Left renal cortex interstitium (tissue), 4 donors: ENCODE measurements at places on chromosomes 1 and 21. TPM values are rescaled to one million over a fixed set of nuclear protein-coding genes. Genes with fewer than 3 reads are reported as not detected.

- no peak for DNase-seq
Measured at GRCh38 chr1:184622136-184622823, 132.4 kb downstream of the EDEM3 start.

GRCh38 chr1:31752258-31752657 lies 11.9 kb downstream of the ADGRB2 start:
- DNase-seq, result no peak

DNA sequence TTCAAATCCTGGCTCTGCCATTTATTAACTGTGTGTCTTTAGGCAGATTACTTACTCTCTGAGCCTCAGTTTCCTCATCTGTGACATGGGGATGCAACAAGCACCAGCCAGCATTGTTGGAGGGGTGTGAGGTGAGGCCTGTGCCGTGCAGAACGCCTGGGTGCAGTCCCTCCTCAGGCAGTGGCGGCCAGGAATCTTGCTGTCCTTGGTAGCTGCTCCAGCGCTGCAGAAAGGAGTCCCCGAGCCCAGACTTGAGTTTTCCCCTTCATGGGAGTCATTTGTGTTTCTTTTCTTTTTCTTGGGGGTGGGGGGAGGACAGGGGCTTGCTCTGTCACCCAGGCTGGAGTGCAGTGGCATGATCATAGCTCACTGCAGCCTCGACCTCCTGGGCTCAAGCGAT lies 46.6 kb downstream of the DISP3 start:
- no peak for DNase-seq

The PGLYRP3 gene
- not detected for polyA plus RNA-seq

DNA sequence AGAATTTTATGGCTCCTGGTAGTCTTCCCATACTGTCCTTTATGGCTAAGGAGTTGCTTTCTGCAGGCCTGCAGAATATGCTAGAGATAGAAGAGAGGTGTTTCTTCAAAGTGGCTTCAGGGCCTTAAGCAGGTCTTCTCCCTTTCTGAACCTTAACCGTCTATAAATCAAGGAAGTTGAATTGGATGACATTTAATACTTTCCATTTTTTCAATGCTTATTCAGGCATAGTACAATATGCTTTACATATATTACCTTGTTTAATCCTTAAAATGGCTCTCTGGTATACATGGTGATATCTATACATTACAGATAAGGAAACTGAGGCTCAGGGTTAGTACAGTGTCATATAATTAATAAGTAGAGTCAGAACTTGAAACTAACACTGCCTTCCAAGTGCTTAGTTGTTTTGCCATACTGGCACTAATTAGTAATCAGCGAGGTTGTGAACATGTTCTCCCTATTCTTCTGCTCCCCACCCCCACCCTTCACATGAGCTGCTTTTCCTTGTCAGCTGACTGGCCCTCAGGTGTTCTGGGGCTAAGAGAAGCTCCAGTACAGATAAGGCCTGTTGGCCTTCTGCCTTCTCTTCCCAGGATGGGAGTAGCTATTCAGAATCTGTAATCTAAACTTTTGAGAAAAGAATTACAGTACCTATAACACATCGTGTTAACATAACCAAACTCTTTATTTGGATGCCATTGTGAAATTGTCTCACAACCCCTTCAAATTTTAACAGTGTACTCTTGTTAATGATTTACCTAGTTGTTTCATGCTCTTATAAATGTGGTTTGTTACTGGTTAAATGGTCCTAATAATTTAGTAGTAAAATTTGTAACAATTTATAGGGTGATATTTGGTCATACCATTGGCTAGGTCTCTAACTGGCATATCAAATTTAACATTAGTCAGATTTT lies 13.6 kb downstream of the NFYC start:
- no peak for DNase-seq

DNA sequence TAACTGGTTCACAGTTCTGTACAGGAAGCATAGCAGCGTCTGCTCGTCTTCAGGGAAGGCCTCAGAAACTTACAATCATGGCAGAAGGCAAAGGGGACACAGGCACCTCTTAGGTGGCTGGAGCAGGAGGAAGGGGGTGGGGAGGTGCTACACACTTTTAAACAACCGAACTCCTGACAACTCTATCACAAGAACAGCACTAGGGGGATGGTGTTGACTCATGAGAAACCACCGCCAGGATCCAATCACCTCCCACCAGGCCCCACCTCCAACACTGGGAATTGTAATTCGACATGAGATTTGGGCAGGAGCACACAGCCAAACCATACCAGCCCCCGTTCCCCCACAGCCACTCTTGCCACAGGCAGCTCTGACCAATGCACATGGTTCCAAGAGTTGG lies 306.3 kb upstream of the POU3F1 start:
- DNase-seq, result no peak

The NUDT4B gene
- 1.2 TPM for polyA plus RNA-seq

DNA sequence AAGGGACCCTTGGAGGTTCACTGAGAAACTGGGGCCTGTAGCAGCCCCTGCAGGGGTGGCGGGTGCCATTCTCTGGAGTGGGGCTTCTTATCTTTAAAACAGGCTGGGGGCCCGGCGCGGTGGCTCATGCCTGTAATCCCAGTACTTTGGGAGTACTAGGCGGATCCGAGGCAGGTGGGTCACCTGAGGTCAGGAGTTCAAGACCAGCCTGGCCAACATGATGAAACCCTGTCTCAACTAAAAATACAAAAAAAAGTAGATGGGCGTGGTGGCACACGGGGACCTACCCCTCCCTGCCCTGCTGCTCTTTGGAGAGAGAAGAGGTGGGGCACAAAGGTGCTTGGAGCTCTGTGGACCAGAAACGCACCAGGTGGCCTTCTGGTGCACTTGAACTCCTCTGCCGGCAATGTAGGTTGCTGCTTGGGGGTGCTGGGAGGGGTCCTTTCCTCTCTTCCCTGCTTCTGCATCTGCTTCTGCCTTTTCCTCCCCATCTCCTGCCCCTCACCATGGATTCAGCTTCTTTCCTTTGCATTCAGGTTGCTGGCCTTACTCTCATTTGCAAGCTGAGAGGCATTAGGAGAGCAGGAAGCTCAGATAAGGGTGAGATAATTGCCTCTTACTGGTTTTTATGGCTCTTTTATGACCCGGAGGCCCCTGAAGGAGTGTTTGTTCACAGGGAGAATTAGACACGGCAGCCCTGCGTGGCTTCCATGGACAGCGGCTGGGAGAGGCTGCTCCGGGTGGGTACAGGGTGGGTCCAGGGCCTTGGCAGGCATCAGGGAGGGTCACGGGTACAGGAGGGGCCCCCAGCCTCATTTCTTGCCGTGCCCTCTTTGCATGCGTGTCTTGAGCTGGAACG lies 57.4 kb downstream of the ARHGEF10L start:
- no peak for DNase-seq

DNA sequence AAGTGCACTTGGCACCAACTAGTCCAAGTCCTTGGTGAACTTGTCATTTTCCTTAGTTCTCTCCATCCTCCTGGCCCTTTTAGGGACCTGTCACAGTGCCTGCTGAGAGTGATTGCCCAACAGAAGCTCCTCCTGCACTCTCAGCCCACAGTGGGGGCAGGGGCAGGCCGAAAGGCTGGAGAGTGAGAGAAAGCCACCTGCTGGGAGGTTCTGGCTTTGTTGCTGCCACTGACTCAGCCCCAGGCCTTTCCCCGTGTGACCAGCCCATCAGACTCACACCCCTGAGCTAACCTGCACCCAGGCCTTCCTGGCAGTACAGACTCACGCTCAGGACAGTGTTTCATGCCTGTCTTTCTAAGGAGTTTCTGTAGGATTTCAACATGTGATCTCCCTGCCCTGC lies 17.1 kb upstream of the PROK1 start:
- DNase-seq, result no peak

The CD5L gene
- polyA plus RNA-seq, result not detected

- no peak for DNase-seq
Measured at GRCh38 chr1:70090875-70091274, 114.5 kb downstream of the LRRC40 start.

- no peak for DNase-seq
Measured at GRCh38 chr1:214570442-214570841, 19.0 kb upstream of the PTPN14 start.

GRCh38 chr1:208369045-208369444 lies 124.9 kb upstream of the PLXNA2 start:
- DNase-seq, result no peak

DNA sequence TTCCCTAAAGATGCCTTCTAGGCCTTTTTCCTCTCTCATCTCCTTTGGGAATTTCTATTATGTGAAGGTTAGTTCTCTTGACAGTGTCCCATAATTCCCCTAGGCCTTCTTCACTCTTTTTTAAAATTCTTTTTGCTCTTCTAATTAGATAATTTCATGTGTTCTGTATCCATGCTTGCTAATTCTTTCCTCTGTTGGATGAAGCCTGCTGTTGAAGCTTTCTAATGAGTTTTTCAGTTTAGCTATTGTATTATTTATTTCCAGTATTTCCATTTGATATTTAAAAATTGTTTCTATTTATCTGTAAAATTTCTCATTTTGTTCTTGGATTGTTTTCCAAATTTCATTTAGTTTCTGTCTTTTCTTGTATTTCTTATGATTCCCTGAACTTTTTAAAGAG lies 28.5 kb upstream of the FAM163A start:
- DNase-seq, result no peak

The ADORA1 gene
- polyA plus RNA-seq, result 6.1 TPM

DNA sequence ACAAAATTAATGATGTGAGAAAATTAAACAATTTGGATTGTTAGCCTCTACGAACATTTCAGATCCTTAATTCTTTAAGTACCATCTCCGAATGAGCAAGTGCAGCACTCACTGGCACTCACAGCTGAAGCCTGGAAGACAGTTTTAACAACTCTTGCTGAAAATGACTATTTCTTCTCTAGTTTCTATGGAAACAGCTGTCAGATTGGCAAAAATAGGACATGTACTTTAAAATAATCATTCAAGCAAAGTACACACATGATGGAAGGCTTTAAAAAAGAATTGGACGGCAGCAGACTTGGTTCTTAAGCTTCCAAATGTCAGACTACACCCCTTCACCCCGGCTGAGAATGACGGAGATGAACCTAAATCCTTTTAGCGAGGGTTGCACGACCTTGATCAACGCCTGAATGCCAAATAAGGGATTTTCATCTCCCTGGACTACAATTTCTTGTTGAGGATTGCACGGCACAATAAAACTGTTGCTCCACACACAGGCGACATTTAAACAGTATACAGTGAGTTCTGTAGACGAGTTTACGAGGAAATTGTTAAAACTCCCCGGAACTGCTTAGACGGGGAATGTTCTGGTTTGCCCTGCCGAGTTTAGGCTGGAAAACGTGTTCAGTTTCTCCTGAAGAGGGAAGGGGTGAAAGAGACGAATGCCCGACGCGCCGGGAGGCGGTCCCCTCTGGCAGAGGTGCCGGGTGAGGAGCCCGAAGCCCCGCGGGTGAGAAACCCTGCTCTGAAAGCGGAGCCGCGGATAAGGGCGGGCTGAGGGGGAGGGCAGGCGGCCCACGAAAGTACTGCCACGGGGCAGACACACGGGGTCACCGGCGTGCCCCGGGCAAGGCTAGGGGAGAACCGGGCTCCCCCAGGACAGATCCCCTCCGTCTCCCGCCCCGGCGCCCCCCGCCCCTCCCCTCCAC lies 671 bp downstream of the OMA1 start:
- DNase-seq, result peak; percentile 62

- DNase-seq, result no peak
Measured at GRCh38 chr1:184988506-184988905, 14.2 kb upstream of the NIBAN1 start.

The ANXA9 gene
- 18.6 TPM for polyA plus RNA-seq

DNA sequence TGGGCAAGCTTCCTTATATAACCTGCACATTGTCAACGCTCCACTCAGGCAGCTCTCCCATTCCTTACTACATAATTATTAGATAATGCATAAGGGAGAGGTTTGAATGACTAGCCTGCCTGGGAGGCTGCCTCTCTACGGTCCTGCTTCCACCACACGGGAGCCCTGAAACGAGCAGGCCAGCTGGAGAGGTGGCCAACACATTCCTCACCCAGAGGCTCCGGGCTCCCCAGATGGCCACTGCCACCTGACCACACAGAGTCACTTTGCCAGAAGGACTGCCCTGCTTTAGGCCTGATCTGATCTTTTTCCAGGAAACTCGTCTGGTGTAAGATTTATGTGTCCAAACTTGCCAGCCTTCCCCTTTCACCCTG lies 27.9 kb downstream of the HIVEP3 start:
- DNase-seq, result no peak

DNA sequence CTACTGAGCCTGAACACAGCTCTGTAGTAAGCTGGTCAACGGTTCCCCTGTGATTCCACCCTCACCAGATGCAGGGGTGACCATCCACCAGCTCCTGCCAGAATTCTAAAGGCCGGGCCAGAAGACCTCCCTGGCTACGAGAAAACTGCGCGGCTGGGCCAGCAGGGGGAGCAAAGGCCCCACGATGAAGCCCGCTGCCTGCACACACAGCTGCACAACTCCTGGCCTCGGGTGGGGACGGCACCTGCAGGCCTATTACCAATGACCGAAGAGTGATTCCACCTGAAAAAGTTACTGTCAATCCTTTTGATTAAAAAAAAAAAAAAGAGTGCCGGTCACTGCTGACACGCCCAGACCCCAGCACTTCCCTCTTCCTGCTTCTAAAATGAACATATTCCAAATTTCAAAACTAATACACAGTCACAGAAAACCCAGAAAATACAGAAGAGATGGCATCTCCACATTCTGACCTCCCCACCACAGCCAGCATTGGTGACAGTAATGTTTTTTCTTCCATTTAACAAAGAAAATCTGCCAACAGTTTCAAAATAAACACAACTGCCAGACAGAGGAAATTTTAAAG lies 49.8 kb upstream of the RIPK4 start:
- no peak for DNase-seq

DNA sequence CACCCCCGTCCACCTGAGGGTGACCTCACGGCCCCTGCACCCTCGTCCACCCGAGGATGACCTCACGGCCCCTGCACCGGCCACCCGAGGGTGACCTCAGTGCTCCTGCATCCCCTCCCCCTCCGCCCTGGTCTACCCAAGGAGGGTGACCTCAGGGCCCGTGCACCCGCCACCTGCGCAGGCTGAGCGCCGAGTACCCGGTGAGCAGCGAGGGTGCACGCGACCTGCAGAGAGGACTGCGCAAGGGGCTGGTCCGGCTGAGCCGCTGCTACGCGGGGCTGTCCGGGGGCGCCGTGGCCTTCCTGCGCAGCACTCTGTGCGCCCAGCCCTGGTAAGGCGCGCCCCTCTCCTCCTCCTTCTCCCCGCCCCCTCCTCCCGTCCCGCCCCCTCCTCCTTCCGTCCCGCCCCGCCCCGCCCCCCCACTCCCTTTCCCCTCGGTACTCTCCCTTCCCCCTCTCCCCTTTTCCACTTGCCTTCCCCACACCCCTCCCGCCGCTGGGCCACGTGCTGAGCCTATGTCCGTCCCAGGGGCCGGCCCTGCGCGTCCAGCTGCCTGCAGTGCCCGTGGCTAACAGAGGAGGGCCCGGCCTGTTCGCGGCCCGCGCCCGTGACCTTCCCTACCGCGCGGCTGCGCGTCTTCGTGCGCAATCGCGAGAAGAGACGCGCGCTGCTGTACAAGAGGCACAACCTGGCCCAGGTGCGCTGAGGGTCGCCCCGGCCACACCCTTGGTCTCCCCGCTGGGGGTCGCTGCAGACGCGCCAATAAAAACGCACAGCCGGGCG lies 28.4 kb downstream of the TRIM11 start:
- peak; percentile 54 for DNase-seq

DNA sequence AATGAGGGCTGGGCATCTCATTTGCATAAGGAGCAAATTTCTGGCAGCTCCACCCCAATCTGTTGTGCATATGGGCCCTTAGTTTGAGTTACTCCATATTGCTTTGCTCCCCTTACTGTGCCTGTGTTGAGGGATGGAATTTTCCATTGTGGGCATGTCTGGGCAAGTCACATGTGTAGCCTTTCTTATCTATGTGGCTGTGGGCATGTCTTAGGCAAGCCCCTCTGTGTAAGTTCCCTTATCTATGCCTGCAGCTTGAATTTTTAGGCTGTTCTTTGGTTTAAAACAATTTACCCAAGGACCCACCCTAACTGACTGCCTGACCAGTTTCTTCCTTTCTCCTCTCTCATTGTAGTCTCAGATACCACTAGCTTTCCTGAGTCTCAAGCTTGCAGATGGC lies 405.7 kb upstream of the NCAM2 start:
- no peak for DNase-seq
